ENCODE measurements at places on chromosomes 5 and 9. TPM values are rescaled to one million over a fixed set of nuclear protein-coding genes. Genes with fewer than 3 reads are reported as not detected.

Gene AQP3
- total RNA-seq, result 6.0 TPM

Gene ADAMTSL1
- total RNA-seq, result 54.2 TPM

GRCh38 chr9:127256324-127256723 lies 8.2 kb upstream of the GARNL3 start:
- DNase-seq, result no peak

GRCh38 chr5:3789519-3790193 lies 194.0 kb downstream of the IRX1 start:
- DNase-seq, result no peak

GRCh38 chr5:87770601-87771121 lies 357.9 kb upstream of the CCNH start:
- DNase-seq, result no peak

GRCh38 chr5:68041293-68041692 lies 174.3 kb upstream of the PIK3R1 start:
- DNase-seq, result no peak

DNA sequence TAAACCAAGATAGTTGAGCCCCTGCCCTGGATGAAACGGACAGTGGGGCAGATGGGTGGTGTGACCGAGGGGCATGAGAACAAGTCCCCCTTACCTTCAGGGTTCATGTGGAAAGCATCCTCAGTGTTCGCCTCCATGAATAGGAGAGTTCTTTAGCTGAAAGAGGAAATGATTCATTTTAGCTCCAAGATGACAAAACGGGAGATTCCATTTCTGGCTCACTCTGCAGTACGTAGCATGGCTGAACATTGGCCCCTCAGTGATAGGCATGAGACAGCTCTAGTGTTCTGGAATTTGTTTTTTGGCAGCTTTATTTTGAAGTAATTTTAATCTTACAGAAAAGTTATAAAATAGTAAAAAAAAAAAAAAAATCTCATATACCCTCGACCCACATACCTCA lies 70.2 kb upstream of the AGXT2 start:
- DNase-seq, result no peak

Measured in aorta (tissue), 5 donors.